ENCODE measurements at places on chromosomes 2 and 18.

DNA sequence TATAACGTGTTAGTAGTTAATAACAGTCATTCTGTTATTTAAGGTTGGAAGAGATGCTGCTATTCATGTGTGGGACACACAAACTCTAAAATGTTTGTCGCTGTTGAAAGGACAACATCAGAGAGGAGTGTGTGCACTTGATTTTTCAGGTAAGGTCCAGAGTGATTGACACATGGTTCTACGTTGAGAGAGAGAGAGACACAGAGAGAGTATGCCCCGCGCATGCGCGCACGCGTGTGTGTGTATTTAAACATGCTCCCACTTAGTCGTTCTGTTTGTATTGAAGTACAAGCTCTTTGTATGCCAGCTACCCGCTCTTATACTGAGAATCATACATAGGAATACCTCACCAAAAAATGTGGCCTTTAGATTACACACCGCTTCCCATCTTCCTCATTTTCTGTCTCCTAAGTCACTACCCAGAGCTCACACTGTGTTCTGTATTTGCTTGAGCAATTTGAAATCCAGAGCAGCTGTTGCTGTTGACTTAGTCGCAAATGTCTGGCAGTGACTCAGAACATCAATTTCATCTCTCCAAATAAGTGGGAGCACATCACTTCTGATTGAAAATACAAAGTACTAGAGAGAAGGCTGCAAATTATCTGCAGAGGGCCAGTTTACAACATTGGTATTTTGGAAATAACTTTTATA, 148.1 kb downstream of the EML6 start:
- DNase-seq: no peak

GRCh38 chr2:1626271-1626681, 118.0 kb downstream of the PXDN start:
- no peak for DNase-seq

DNA sequence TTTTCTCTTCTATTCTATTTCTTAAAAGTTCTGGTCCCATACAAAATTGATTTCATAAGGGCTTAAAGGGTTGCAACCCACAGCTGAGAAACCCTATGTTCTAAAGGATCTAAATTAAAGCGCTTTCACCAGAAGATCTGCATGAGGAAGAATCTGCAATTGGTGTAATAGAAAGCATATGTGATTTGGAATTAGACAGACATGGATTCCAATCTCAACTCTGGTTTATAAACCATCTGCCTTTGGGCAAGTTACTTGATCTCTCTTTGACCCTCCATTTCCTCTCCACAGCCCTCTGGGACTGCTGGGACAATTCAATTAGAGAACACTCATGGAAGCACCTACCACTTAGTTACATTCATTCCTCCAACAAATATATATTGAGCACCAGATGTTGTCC, 178.7 kb downstream of the ANTXR1 start:
- no peak for DNase-seq

DNA sequence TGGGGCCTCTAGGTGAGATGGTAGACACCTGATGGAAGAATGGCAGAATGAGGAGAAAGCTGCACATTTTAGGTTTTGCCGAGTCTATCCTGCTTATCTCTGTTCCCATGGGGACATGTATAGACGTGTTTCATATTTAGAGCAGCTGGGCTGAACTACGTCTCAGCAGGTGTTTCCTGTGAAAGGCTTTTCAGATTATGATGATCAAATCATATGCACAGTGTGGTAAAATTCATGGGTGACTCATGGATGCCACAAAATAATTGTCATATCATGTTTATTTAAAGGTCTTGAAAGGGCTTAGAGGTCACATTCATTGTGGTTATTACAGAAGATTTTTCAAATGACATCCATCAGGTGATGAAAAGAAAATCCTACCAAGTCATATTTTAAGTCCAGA, 90.5 kb downstream of the ICOS start:
- no peak for DNase-seq

DNA sequence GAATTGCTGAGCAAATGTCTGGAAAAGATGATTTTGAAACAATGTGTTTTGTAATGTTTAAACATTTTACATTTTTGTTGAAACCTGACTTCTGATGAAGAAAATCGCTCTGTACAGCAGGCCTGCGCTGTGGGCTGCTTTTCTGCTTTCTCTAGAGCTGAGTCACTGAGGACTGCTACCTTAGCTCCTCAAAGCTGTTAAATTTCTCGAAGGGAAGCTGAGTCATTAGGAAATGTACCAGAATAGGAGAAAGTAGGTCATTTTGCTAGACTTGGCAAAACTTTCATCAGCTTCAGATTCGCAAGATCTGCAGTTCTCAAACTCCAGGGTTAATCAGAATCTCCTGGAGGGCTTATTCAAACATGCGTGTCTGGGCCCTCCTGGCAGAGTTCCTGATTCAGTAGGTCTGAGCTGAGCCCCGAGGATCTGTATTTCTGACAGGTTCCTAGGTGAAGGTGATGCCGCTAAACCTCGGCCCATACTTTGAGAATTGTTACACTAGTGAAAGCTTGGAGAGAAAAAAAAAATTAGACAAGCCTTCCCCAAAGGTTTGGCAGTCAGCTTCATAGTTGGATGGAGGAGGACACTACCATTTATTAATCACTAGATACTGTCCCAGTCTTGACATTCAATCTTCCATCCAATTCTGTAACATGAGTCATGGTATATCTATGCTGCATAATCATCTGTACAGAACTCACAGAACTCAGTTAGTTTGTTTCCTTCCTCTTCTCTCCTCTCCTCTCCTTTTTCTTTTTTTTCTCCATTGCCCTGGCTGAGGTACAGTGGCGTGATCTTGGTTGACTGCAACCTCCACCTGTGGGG, 297.6 kb downstream of the PARD3B start:
- DNase-seq: no peak

- no peak for DNase-seq
Measured at GRCh38 chr2:225454412-225454811, 54.9 kb downstream of the NYAP2 start.

DNA sequence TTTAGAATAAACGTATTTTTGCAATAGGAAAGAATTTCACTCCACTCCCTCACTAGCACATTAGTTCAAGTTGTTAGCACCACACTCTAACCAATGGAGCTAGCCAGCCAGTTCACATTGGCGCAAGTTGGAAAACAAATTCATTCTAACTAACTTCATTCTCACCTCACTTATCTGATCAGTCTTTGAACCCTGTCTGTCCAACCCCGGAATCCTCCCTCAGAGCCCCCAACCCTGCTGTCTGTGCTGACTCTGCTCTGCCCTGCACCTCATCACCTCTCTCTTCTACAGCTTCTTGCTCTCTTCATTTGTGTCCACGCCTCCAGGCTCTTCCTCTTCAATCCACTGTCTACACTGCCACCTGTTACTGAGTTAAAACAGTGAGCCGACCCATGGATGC, 356.5 kb downstream of the IRS1 start:
- DNase-seq: no peak

- no peak for DNase-seq
Measured at GRCh38 chr2:158732573-158733429, 62.3 kb upstream of the DAPL1 start.

DNA sequence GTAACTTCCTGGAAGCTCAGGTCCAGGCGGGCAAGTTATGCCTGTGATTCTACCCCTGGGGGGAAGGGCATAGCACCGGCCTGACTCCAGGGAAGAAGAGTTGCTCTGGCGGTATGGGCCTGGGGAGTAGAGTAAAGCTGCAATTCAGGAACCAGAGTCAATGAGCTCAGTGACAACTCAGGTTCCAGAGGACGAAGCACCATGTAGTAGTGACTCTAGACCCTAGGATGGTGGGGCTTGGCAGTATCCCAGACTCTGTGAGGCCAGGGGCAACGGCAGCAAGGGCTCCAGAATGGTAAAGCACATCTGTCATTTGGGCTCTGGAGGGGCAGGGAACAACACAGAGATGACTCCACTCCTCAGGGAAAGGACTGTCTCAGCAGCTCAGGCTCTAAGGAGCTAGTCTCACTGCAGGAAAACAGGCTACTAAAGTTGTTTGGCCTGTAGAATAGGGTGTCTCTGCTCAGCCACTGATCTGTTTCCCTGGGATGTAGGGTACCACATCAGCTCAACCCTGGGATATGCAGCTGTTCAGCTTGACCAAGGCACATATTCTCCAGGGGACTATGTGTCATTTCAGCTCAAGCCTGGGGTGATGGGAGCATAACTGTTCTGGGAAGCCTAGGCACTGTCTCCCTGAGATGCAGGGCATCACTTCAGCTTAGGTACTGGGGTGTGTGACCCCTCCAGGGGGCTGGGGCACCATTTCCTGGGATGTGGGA, 36.2 kb upstream of the RHOB start:
- no peak for DNase-seq

GRCh38 chr2:28393114-28393836, 617 bp downstream of the FOSL2 start:
- DNase-seq: peak; percentile 53

DNA sequence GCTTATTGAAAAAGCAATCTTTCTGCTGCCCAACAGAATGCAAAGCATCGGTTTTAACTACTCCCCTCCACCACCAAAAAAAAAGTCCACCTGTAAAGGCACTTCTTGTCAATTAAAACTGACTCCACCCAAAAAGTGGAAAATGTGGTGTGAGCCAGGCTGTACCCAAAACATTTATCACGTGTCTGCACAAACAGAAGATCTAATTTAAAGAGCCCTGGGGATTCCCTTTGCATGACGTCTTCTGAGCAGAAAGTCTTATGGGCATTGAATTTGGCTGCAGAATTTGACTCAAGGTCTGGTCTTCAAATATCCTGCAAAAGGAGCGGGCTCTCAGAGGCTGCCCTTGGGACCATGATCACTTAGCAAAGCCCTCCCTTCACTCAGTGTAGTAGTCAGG, 358.3 kb upstream of the KLHL29 start:
- DNase-seq: no peak

DNA sequence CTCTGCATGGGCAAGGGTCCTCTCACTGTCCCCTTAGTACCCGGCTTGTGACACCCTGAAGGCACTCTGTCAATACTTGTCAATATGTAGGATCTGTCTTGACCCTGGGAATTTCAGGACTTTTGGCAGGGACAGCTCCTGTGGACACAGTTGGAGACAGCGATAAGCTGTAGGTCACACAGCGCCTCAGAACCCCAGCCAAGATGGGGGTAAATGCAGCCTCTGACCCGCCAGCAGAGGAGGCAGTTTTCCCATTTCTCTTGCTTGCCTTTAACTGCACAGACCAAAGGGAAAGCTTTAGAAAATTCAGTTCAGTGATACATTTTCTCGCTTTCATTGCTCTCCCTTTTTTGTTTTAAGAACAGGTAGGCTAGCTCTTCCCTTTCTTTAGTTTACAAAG, 54.8 kb upstream of the KLHL29 start:
- no peak for DNase-seq

DNA sequence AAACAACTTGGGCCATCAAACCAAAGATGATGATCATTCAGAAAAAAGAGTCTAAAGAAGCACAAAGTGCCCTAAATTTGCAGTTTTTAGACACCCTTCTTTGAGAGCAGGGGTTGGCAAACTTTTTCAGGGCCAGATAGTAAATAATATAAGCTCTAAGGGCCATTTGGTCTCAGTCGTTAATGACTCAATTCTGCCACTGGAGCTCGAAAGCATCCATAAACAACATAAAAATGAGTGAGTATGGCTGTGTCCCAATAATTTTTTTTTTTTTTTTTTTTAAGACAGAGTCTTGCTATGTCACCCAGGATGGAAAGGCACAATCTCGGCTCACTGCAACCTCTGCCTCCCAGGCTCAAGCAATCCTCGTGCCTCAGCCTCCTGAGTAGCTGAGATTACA, 152.3 kb downstream of the DTNB start:
- DNase-seq: no peak

- DNase-seq: no peak
Measured at GRCh38 chr2:67845621-67846369, 217.0 kb downstream of the C1D start.

GRCh38 chr2:239678186-239678490, 277.3 kb upstream of the HDAC4 start:
- no peak for DNase-seq

DNA sequence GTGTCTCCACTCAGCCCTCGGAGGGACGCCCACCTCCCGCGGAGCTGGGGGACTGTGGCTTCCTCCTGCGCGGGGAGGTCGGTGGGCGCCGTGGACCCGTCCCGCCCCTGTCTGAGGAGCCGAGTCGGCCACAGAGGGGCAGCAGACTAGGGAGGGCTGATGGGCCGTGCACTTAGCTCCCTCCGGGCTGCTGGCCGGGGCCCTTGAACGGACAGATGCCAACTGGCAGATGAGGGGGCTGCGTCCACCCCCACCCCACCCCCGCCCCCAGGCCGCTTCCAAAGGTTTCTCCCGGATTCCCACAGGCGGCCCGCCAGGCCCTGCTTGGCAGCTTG, 10.4 kb upstream of the UBE2F start:
- no peak for DNase-seq

GRCh38 chr2:117691595-117691994, 122.9 kb upstream of the DDX18 start:
- no peak for DNase-seq

DNA sequence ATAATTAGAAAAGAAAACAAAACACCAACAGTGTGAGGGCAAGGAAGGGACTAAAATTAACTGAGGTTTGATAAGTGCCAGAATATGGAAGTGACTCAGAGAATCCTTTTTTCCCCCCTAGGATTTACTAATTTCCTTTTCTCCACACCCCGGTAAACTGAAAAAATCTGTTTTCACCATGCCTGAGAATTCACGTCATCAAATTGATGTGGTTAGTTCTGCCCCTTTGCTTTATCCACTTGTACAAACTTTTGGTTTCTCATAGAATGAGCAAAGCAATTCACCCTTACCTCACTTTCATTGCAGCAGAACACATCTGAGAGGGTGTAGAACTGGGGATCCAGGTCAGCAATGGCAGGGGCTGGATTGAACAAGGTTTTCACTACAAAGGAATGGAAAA, 57.8 kb downstream of the RBKS start:
- DNase-seq: no peak

DNA sequence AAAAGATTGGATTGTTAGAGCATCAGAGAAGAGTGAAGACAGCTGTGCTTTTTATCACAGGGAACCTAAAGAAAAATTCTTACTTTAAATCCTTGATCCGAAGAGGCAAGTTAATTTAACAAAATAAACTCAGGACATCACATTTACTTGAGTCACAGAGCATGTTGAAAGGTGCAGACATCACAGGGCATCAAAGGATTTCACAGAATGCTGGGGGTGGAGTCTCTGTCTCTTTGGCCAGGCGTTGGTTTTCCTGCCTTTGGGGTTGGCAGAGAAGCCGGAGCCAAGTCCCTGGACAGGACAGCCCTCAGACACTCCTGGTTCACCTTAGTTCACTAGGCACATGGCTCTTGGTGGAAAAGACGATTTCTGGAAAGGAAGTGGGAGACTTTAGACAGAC, 56.3 kb downstream of the SH3RF3 start:
- DNase-seq: no peak

GRCh38 chr2:216950547-216950946, 90.7 kb upstream of the TNP1 start:
- no peak for DNase-seq

- DNase-seq: no peak
Measured at GRCh38 chr2:169761251-169761969, 27.8 kb downstream of the KLHL23 start.

- no peak for DNase-seq
Measured at GRCh38 chr18:42339372-42339771, 384.3 kb downstream of the PIK3C3 start.

DNA sequence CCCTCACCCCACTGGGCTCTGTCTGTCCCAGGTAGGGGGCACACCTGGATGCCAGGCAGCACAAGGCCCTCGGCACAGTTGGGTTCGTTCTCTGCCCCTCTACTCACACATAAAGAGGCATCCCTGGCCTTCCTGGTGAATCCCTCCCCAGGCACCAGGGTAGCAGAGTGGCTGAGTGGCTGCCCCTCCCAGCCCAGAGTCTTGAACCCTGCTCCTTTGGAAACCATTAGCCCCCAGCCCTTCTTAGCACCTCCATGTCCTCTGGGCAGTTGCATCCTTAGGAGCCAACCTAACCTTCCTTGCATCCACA, 2.0 kb downstream of the GPC1 start:
- DNase-seq: no peak

- no peak for DNase-seq
Measured at GRCh38 chr2:24855726-24856125, 62.5 kb downstream of the CENPO start.

Measured in effector memory CD8-positive, alpha-beta T cell (primary cell).